ENCODE measurements at places on chromosomes 4 and X.
A peak's percentile ranks its signal among the peaks of the same experiment; 100 is the strongest.

GRCh38 chr4:119240128-119240527 lies 27.6 kb downstream of the USP53 start:
- no peak for DNase-seq

DNA sequence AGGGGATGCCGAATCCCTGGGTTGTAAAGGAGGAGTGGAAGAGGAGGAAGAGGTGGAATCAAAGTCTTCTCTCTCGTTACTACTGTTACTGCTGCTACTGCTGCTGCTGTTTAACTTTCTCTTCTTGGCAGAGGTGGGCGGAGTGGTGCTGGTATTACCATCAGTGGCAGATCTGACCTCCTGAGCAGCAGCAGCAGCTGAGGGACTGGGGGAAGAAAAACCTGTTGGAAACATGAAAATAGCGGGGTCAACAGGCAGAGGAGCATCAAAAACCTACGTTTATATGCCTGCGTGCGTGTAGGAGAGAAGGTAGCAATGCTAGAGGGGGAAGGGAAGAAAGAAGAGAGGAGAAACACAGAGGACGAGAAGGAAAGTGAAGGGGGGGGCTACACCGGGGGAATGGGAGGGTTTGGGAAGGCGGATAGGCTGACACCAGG lies 339 bp downstream of the CUL4B start:
- no peak for DNase-seq

DNA sequence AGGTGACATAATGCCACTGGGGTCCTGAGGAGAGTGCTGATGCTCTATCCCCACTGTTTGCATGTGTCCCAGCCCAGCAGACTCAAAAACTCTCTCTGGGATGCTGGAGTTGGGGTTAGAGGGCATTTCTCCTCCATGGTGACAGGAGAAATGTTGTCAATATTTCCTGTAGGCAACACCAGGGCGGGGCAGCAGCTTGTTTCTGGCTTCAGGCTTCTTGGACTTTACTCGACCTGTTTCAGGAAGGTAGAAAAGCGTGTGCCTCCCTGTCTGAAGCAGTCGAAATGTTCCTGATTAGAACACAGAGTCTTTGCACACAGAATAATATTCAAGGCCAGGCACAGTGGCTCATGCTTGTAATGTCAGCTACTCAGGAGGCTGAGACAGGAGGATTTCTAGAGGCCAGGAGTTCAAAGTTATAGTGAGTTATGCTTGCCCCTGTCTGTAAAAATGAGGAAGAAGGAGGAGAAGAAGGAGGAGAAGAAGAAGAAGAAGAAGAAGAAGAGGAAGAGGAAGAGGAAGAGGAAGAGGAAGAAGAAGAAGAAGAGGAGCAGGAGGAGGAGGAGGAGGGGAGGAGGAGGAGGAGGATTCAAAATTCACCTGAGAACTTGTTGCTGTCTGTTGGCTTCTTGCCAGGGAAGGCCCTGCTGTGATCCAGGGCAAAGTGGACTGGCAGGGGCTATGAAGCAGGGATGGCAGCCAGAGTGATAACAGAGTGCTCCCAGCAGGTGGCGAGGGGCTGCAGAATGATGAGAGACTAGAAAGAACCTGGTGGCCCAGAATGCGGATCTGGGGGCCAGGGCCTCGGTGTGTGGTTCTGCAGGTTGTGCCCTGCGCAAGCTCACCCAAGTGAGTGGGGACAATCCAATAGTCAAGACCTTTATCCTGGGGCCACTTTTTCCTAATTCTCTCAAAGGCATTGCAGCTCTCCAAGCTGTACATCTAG lies 82.9 kb downstream of the RTL5 start:
- no peak for DNase-seq

DNA sequence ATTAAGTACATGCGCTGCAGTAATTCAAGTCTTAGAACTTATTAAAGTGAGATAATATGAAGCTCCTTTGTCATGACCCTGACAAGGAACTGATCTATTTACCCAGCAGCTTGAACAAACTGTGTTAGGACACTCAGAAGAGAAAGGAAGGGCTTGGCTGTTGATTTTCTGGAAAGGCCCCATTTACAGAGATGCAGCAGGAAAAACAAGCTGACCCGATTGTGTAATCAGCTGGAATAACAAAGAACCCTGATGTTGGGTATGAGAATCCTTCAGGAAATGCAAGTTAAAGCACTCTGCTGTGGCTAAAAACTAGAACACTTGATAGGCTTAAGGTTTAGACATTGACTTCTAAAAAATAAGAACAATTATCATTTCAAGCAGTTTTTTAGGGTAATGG lies 64.8 kb downstream of the TBC1D9 start:
- no peak for DNase-seq

DNA sequence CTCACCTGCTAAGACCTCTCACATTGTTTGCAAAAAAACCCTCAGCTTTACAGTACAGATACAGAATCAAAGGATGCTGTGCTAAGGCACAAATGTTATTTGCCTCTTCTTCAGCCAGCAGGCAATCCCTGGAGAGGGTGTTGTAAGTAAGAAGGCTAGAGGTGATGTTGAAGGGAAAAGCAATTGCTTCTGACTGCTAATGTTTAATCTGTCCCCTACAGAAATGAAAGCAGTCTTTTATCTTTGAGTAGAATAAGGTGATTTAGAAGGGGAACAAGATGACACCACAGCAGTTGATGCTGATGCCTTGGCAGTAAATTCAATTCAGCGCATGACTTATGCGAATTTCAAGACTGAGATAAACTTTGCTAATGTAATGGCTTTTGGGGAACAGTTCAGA lies 1064.8 kb upstream of the IGFBP7 start:
- no peak for DNase-seq

DNA sequence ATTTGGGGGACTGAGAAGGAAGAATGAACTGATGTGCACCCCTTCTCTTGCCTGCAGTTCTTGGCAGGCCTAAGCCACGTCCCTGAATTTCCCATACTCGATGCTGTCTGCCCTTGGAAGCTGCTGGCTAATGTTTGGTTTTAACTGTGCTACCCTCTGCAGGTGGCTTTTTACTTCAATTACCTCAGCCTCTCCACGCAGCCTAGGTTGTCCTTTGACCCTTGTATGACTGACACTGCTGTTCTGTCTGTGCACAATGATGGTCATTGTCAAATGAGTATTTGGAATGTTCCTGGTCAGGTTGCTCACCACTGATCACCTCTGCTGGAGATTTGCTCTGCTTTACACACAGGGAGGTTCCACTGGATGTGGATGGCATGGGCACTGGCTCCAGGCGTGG lies 137.1 kb downstream of the ZNF518B start:
- no peak for DNase-seq

DNA sequence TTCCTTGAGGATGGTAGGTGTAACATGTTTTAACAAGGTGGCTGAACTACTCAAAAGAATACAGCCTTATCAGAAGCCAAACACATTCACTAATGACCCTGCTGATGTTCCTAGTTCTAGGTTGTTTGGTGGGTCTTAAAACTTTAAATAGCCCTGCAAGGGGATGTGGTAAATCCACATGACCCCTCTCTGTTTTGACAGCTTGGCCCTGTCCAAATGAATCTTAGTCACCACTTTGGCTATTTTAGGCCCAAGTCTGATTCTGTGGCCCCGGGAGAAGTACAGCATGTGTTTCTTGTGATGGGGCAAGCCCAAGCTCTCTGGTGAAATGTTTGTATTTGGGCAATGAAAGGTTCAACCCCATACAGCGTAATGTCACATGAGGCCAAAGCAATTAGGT lies 54.5 kb upstream of the GPR34 start:
- DNase-seq, result no peak

- peak; percentile 83 for DNase-seq
Observed at GRCh38 chrX:7147978-7148854, at the start of gene PUDP. Gene PUDP (minus strand): TSS chrX:7148153. CDS start chrX:7148113, 40 bp downstream.

- no peak for DNase-seq
Observed at GRCh38 chr4:8910100-8910821, 38.6 kb upstream of the HMX1 start.

DNA sequence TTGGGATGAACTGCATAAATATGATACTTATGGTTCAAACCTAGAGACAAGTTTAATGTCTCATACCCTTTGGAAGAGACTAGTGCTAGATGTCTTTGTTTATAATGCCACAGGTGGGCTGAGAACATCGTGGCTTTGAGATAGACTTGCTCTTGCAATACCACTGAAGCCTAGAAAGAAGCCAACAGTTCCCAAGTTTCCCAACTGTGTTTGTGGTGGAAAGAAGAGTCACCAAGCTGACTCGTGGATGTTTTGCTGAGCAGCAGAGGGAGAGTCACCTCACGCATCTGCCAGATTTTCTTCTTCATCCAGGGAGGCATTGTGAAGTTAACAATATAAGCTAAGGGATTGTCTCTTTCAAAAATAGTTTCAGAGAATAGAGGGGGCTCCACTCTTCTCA lies 1076.2 kb downstream of the C4orf33 start:
- no peak for DNase-seq

DNA sequence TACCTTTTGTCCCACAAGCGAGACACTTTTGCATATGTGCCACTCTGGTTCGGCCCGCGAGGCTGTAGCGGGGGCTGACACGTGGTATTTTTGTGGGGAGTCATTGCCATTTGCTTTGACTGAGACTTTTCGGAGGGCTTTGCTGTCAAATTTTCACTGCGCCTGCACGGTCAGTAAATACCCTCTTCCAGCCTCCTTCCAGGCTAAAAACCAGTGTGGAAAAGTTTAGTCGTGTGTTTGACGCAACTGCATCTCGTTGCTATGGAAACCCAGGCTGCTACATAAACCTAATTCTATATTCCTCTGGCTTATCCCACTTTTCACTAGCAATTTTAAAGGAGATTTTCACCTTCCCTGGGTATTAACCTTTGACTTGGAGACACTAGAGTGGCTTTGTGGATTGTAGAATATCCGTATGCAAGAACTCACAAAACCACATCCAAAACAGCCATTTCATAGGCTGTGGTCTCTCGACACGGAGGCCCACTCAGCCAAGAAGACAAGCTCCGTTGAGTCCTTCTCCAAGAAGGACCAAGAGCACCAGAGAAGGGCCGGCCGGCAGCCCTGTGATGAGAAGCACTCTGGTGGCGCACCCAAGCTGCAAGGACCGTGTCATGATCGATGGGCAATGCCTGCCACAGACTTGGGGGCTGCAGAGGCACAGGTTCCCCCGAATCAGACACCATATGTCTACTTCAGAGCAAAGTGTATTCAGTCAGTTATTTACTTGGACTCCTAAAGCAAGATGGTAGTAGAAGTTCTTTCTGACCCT lies 38.4 kb upstream of the ENPP6 start:
- DNase-seq, result no peak

- peak; percentile 26 for DNase-seq
Observed at GRCh38 chr4:2364654-2365053, 53.8 kb downstream of the ZFYVE28 start.

All from T-helper 22 cell (primary cell).